ENCODE measurements at places on chromosomes 6 and 20.
A peak's percentile ranks its signal among the peaks of the same experiment; 100 is the strongest.

- no peak for DNase-seq
Measured at GRCh38 chr20:63294536-63294900, 1.5 kb downstream of the COL20A1 start.

DNA sequence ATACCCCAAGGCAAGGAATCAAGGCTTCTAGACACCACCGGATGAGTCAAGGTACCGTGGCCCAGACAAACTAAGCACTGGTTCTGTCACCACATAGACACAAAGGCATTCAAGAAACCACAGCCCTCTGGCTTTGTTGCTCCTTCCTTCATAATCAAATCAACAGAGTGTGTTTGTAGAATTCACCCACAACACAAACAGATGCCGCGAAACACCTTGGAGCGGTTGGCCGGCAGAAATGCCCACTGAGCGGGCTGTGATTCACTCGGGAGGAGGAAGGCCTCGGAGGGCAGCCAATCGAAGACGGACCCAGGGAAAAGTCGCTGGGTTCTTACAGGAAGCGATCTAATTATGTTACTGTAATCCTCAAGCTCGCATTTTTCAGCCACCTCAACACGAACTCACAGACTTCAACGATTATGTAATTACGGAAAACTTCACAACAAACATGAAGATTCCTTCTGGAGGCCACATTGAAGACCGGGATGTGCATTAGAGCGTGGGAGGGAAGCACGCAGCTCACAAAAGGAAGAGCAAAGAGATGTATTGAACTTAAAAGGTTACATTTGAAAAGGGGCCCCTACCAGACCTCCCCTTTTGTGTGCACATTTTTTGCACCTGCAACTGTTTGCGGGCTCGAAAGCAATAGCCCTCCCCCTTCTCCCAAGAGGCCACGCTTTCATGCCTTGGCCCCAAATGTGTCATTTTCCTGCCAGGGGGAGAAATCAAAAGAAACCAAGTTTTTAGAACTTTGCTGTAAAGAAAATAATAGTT is 184.7 kb upstream of the PREP start:
- peak; percentile 56 for DNase-seq

DNA sequence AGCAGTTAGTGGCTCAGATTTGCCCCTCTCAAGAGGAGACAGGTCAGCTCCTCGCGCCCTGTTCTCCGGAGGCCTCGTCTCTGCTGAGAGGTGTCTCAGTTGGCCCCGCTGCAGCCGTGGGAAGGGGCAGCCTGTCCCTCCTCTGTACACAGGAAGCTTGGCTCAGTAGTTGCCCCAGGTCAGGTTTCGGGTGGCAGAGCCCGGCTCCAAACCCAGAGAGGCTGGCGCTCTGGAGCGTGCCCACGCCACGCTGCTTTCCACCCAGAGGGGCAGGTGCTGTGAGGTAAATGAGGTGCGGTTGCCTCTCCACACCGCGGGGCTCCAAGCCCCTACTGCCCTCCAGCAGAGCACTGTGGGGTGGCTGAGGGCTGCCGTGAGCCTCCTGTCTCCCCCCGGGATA is 16.0 kb downstream of the DYNLT1 start:
- DNase-seq: no peak

GRCh38 chr20:25244976-25245375 is 2.9 kb upstream of the PYGB start:
- DNase-seq: no peak

DNA sequence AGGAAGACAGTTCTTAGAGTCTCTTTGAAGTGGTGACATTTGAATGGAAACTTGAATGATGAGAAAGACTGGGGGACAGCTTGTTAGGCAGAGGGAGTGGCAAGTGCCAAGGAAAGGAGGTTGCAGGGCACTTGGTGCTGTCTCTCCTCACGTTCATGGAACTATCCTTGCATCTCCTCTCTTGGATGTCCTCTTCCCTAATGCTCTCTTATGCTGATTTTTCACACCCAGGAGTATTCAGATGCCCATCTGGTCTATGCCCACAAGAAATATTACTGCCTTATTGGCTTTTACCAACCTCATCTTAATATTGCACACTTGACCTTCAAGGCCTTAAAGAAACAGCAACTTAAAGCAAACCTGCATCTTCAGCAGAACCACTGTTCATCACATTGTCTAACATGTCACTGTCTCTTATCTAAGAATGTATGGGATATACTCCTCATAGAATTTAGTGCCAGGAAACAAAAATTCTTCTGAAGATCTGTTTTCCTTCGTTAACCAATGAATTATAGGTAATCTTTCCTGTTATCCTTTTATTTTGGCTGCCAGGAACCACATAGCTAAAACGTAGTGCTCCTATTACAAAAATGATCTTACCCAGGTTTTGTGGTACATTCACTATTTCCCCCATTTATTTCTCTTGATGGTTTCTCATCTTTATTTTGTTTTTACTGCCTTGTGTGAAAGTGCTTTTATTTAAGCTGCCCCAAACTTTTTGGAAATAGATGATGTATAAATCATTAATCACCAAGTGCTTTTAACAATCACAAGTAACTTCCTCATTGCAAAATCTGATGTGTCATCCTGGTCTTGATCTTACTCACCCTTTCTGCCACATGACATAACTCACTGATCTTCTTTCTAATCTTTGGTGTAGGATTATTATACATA is 12.8 kb downstream of the RGS17 start:
- DNase-seq: no peak

DNA sequence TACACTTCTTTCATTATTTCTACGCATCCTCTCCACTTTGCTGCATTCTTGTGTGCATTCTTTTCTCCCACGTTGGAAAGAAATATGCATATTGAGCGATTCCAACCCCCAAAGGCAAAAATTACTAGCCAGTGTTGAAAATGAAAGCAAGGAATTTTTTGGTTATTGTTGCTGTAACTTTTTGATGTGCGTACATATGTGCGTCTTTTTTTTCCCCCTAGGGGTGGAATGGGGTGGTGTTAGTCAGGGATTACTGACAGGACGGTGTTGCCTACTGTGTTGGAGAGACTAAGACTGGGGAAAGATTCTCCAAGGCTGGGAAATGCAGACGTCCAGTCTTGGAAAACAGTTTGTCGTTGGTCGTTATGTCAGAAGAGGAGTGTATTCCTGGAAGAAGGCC is 44.2 kb upstream of the ESR1 start:
- DNase-seq: no peak

- no peak for DNase-seq
Measured at GRCh38 chr6:136684466-136684865, 107.8 kb downstream of the MAP3K5 start.

DNA sequence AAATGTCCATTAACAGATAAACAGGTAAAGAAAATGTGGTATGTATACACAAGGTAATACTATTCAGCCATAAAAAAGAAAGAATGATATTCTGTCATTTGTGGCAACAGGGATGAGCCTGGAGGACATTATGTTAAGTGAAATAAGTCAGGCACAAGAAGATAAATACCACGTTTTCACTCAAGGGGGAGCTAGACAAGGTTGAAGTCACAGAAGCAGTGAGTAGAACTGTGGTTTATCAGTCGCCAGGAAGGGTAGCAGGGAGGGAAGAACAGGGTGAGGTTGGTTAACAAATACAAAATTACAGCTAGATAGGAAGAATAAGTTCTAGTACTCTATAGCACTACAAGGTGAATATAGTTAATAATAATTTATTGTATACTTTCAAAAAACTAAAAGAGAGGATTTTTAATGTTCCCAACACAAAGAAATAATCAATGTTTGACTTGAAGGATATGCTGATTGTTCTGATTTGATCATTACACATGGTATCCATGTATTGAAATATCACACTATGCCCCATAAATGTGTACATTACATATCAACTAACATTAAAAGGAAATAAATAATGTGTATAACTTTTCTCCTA is 21.1 kb downstream of the RTN4IP1 start:
- no peak for DNase-seq

DNA sequence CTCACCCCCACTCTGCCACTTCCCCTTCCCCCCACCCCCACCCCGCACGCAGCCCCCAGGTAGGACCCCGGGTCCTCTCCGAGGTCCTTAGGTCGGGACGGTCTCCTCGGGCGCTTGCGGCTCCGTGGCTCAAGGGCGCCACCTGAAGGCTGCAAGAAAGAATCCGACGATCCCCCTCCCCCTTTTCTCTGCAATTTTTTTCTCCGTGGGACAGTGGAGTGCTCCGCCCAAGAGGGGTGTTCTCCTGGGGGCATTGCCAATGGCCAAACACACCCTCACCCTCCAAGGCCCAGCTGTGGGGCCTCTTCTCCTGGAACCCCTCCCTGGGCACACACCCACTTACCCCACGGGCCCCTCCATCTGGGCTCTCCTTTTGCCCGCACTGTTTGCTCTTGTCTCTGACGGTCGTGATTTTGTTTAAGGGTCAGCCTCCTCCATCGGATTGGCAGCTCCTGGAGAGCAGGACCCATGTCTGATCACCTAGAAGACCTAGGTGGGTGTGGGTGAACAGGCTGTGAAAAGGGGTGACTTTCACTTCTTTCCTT is 1.1 kb upstream of the TMEM74B start:
- peak; percentile 43 for DNase-seq

- DNase-seq: no peak
Measured at GRCh38 chr20:44054849-44055248, 132.1 kb downstream of the JPH2 start.

DNA sequence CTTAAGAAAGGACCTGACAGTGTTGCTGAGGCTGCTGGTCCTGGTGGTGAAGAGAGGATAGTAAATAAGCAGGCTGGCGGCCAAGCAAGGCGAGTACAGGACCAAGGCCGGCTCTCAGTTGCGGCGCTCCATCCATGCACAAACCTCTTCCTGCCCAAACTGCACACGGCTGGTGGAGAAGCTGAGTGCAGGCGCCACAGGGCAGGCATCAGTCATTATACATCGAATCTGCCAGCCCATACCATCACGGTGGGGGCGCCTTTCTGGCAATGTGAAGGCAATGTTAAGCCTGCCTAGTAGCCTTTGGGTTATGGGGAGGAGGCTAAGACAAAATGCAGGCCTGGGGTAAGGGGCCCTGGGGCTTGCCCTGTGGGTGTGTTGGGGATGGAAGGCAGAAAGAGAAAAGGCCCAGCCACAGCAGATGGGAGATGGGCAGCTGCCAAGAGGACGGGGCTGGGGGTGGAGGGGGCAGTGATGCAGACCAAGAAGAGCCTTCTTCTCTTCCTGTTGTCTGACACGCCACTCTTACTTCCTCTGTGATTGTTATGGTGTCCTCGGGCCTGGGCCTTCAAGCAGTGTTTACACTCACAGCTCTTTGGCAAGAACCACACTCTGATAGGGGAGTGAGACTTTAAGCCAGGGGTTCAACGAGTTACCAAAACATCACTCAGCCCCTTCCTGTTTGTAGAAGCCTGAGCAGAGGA is 20.3 kb upstream of the KCNK16 start:
- DNase-seq: no peak
